Activated CD4-positive, alpha-beta T cell treated with anti-CD3 and anti-CD28 coated beads, Interleukin-2, amount 50 U/mL, for 1 hour (primary cell): ENCODE measurements at places on chromosomes 5 and 9.

DNA sequence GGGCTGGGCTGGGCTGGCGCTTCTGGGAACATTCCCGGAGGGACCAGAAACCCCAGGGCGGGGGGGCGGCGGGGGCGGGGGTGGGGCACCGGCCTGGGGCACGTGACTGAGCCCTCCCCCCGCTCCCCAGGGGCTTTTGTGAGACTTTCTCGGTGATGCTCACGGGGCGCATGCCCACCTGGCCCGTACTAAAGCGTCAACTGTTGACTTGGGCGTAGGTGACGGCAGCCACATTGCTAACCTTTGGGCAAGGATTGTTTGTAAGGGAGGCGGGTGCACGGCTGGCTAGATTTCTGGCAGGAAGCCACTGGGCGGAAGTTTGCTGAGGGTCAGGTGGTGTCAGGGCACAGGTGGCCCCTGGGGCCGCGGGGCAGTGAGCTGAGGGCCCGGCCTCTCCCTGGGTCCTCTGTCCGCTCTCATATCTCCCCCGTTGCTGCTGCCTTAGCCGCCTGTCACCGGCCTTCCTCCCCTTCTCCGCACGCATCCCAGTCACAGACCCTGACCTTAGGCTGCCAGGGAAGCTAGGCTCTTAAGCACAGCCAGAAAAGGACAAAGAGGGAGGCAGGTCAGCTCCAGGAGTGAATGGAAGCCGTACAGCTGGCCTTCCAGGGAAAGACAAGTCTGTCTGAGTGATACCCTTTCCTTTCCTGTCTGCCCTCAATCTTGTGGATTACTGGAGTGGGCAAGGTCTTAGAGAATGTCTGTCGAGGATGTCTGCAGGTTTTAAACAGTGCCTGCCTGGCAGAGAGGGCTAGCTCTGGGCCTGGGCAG, 812 bp downstream of the CACFD1 start:
- peak; percentile 38 for DNase-seq

DNA sequence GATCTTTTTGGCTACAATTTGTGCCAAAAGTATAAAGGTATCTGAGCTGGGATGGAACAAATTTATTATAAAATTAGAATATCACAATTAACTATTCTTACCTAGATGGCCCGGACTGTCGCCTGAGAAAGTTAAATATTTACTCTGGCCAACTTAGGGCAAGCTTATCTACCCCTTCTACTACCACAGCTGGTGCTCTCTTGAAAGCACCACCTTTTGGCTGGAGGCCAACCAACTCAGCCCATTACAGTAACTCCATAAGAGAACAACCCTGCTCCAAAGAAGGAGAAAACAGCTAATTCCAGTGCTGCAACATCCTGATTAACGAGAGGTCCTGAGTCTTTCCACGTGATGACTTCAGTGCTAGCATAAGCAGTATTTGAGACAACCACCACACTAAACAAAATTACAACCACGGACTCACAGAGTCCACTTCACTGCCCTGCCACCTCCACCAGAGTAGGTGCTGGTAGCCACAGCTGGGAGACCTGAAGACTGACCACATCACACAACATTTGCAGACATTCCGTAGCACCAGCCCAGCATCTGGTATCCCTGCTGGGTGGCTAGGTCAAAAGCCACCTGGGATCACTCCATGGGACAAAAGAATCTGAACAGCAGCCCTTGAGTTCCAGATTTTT, 43.2 kb downstream of the RGMB start:
- DNase-seq, result no peak

- DNase-seq, result no peak
Observed at GRCh38 chr9:87180361-87180760, 233.1 kb upstream of the GAS1 start.

GRCh38 chr5:160833806-160834205, 18.2 kb downstream of the ATP10B start:
- DNase-seq, result no peak

GRCh38 chr5:137172258-137172657, 326.9 kb downstream of the SPOCK1 start:
- no peak for DNase-seq

- DNase-seq, result no peak
Observed at GRCh38 chr5:126998201-126998631, 32.1 kb downstream of the MARCHF3 start.

GRCh38 chr9:77879437-77879943, 152.1 kb downstream of the GNAQ start:
- no peak for DNase-seq

GRCh38 chr9:2180154-2180553, 165.0 kb downstream of the SMARCA2 start:
- DNase-seq, result no peak

GRCh38 chr5:179302499-179303185, 42.6 kb downstream of the ADAMTS2 start:
- DNase-seq, result no peak

DNA sequence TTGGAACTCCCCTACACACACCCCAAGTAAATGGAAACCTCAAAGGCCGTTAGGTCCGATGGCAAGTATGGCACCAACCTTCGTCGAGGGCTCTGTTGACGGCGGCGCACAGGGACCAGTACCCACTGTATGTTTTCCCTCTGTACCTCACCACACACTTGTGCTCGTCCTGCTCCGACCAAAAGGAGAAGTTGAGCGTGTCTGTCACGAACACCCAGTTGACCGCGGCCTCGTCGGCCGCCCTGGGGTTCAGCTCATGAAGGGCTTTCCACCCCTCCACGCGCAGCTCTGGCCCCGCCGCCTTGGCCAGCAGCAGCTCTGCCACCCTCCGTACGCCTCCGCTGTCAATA, 24.0 kb downstream of the HNRNPK start:
- DNase-seq, result peak; percentile 13

GRCh38 chr9:17135295-17136160, 688 bp downstream of the CNTLN start:
- DNase-seq, result no peak

DNA sequence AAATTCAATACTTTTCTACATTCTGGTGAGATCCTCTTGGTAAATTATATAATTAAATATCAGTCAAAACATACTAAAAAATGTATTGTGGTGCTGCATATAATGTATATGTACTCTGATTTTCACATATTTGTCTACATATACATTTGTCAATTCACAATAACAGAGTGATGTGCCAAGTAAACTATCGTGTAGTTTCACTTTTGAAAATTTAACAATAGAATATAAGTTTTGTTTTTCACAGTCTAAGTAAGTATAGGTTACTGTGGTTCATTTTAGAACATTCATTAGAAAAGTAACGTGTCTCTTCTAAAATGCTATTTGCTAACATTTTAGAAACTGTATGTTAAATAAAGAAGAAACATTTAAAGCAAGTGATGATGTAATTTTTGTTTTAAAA, 73.6 kb downstream of the NR3C1 start:
- DNase-seq, result no peak

DNA sequence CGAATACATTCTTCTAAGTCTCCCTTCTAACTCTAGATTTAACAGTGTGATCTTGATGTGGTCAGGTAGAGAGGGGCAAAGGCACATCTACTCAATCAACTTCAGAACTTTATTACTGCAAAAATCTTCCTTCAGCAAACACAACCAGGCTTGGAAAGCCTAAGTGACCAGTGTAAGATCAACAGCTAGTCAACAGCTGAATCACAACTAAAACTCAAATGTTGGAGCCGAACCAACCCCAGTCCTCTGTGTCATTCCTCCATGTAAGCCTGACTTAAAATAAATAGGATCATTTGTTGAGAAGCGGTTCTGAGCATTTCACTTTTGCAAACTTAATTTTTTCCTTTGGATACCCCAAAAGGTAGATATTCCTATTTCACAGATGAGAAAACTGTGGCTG, 352.7 kb downstream of the EBF1 start:
- no peak for DNase-seq
